ENCODE measurements at places on chromosomes 12 and 14.

DNA sequence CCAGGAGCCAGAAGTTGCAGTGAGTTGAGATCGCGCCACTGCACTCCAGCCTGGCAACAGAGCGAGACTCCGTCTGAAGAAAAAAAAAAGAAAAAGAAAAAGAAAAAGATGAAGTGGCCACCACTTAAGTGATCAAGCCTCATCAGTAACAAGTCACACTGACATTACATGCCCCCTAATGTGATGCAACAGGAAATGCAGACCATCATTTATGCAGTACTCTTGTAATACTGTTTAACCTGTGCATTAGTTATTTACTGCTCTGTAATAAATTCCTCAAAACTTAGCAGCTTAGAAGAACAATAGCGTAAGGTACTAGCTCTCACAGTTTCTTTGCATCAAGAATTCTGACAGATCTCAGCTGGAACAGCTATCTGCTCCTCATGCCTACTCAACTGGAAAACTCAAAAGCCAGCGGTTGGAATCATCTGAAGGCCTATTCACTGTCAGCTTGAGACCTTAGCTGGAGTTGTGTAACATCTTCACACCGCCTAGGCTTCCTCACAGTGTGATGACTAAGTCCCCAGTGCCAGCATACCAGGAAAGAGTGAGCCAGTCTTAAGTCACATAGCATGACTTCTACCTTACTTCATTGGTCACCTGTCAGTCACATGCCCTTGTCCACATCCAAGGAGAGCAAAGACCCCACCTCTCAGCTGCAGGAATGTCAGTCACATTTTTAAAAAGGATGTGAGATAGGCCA, 31.5 kb downstream of the EPS8 start:
- DNase-seq = peak; percentile 14

DNA sequence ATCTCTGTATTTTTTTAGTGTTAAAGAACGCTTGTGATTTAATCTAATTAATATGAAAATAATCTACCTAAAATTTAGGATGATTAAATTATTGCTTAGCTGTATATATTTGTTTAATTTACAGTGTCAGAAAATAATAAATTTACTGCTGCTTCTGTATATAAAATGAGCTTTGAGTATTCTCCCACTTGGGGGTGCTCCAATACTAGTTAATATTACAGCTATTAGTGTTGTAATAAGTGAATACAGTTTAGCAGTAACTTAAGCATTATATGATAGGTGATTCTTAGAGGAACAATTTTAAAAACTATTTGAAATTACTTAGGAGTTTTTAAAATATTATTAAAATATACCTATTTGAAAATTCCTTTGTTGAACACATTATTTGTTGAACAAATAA, 62.2 kb downstream of the PAPOLA start:
- no peak for DNase-seq

DNA sequence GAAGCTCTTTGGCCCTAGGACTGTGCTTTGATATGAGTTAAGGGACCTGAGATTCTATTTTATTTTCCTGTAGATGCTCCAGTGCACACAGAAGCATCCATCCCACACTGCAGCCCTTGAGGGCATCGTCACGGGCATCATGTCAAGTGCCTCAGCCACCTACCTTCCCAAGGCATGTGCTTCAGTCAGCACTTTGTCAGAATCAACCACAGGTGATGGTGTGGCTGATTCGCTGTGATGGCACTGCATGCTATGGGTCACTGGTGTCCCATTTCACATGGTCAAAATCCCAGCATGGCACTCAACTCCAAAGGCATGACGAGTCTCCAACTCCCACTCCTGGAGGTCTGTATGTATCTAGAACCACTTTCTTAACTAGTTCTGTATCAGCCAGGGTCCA, 100.8 kb downstream of the AACS start:
- DNase-seq = no peak

DNA sequence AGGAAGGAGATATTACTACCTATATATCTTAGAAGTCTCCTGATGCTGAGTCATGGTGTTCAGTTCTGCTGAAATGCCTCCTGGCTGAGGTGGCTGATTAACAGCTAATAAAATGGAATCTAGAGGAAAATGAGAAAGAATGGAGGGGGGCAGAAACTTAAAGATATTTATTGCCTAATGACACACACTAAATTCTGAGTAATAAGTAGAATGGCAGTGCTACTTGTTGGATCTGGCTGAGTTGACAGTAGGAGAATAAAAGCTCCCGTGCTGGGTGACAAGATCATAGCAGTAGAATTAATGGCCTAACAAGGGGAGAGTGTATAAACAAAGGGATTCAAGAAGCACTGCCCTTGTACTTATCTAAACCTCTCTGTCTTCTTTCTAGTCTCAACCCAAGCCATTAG, 137.5 kb downstream of the CNTN1 start:
- DNase-seq = no peak

DNA sequence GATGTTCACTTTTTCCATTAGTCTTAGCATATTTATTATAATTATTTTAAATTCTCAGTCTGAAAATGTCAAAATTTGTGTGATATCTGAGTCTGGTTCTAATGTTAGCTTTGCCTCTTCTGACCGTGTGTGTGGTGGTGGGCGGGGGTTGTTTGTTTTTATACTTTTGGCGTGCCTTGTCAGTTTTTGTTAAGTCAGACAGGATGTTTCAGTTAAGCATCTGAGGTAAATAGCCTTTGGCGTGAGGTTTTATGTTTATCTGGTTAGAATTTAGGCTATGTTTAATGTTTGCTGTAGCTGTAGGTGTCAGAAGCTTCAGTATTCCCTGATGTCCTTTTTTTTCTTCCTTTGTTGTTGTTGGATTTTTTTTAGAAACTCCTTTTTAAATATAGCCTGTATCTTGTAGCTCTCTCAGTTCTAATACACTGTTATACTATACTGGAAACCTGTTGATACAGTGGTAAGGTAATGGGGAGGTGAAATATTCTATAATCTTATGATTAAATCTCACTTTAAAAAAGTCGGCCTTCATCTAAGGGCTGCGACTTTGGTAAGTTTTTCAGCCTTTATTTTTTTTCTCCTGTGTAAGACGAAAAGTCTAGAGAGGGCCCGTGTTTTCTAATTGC, 111.6 kb downstream of the SCAF11 start:
- peak; percentile 31 for DNase-seq

GRCh38 chr14:52789118-52789517, 2.3 kb downstream of the GNPNAT1 start:
- no peak for DNase-seq

DNA sequence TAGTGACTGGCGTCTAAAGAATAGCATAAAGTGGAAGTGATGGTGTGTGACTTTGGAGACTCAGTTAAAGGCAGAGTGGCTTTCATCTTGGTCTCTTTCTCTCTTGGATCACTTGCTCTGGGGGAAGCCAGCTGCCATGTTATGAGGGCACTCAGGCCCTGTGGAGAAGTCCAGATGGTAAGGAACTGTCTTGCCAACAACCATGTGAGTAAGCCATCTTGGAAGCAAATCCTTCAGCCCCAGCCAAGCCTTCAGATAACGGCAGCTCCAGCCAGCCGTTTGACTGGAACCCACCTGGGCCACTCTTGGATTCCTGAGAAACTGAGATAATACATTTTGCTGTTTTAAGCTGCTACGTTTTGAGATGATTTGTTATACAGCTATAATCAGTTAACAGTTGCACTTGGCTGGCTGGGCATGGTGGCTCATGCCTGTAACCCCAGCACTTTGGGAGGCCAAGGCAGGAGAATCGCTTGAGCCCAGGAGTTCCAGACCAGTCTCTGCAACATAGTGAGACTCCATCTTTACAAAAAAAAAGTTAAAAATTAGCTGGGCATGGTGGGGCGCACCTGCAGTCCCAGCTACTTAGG, 7.7 kb upstream of the LRRC23 start:
- no peak for DNase-seq

Data from activated CD4-positive, alpha-beta T cell treated with anti-CD3 and anti-CD28 coated beads, Interleukin-10, Interleukin-2, amounts not matched to agents 100 ng/mL and 50 ng/mL, durations not matched to agents 16 hours and 8 hours (primary cell).